ENCODE measurements at places on chromosomes 1 and 21. TPM values are rescaled to one million over a fixed set of nuclear protein-coding genes. Genes with fewer than 3 reads are reported as not detected.

Gene TEX38
- total RNA-seq = not detected

Gene RGSL1
- not detected for total RNA-seq

Gene DYNLT5
- total RNA-seq = 2.0 TPM

Gene UTS2
- total RNA-seq = 0.65 TPM

Gene NBPF15
- 20.1 TPM for total RNA-seq

Gene KIAA1614
- 4.0 TPM for total RNA-seq

Gene TLCD4
- 3.7 TPM for total RNA-seq

Gene URB1
- total RNA-seq = 48.5 TPM

Gene NIPAL3
- 38.0 TPM for total RNA-seq

Gene ARTN
- not detected for total RNA-seq

Gene HRNR
- total RNA-seq = not detected

Gene C1orf74
- total RNA-seq = 0.48 TPM

Gene DPT
- 258 TPM for total RNA-seq

Gene GTF2B
- total RNA-seq = 21.9 TPM

Gene LRRC38
- 0.48 TPM for total RNA-seq

Gene NR5A2
- total RNA-seq = 7.2 TPM

Gene FAM163A
- total RNA-seq = not detected

Gene OXCT2
- total RNA-seq = 1.4 TPM

Gene ATP6V1G3
- total RNA-seq = not detected

Gene LCE1D
- not detected for total RNA-seq

Gene MYBPHL
- not detected for total RNA-seq

Gene SFN
- 1.9 TPM for total RNA-seq

Gene TAF12
- total RNA-seq = 19.5 TPM

Gene EXOSC10
- total RNA-seq = 39.7 TPM

Gene WNT3A
- not detected for total RNA-seq

Gene CFAP107
- total RNA-seq = not detected

Gene SLC35D1
- total RNA-seq = 9.7 TPM

Data from omental fat pad (tissue), 4 donors.